ENCODE measurements at places on chromosomes 2 and 18.

- no peak for DNase-seq
Measured at GRCh38 chr2:231928901-231929725, 2.9 kb upstream of the NPPC start.

DNA sequence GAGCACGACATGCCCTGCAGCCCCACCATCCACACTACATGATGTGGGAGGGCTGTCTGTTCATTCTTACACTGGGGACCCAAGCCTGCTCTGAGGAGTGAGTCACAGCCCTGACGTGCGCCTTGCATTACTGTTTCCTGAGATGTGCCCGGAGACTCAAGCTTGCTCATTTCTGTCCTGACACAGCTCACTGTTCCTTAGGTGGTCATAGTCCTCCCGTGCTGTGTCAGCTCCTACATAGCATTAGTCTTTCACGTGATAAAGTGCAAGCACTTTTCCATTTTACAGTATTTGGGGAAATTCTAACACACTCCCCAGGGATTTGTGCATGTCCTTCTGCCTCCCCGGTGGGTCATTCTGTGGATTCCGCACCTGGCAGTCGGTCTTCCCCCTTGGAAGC, 46.2 kb upstream of the TRIM43B start:
- DNase-seq, result peak; percentile 22

GRCh38 chr2:47070920-47071824, 83.9 kb downstream of the STPG4 start:
- DNase-seq, result no peak

DNA sequence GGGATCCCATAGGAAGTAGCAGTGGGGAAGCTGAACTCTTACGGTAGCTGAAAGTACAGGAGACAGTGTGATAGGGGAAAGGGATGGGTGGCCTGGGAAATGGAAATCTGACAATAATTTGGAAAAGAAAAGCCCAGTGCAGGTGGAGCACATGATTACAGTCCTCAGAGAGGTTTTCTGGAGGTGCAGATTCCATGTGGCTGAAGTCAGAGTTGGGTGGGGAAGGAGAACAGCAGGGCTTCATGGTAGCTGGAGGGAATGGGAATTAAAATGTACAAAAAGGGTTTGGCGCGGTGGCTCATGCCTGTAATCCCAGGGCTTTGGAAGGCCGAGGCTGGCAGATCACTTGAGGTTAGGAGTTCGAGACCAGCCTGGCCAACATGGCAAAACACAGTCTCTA, 12.2 kb downstream of the HRH4 start:
- no peak for DNase-seq

GRCh38 chr2:119753041-119753929, 6.4 kb upstream of the PTPN4 start:
- DNase-seq, result peak; percentile 55

DNA sequence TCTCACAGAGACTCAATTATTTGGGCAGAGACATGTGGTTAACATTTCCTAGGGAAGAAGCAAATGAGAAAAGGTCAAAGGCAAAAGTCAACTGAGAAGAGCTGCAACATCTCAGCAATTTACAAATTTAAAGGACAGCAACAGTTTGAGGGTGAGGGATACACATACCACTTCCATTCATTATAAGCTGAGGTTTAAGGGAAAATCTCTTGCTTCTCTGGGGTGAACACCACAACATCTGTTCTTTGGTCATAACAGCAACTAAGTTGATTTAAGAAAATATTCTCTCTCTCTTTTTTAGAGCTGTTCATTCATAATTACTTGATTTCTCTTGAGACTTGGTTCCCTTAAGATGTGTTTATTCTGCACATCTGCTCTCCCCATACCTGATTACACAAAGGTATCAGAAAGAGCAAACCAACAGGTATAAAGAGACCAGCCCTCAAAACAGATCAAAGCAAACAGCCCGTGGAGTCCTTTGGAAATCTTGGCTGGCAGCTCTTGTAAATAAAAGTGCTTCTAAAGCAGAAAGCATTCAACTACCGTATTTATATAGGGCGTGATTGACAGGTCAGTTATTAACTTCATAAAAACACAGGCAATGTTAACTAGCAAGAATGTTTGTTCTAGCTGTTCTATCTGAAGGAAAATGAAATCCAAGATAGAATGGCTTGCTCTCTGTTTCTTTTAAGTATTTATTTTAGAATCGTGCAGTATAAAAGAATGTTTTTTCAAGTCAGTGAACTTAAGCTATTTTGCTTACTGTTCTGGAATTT, 132.8 kb downstream of the THADA start:
- no peak for DNase-seq

DNA sequence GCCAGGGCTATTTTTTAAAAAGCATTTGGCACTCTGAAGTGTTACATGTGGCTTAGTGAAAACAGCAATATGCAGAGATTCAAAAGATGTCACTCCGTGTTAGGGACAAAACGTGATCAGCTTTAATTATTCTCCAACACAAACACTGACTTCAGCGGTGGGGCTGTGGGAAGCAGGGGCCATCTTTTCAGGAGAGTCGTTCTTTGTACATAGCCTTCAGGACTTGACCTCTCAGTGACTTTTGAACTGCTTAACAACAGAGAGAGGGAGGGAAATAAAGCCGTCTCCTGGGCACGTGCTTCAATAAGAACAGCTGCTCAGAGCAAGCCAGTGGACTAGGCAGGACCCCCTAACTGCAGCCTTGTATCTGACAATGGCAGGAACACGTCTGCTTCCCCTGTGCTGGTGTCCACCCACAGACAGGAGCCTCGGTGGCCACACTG, 95.0 kb upstream of the HDAC4 start:
- DNase-seq, result no peak

- no peak for DNase-seq
Measured at GRCh38 chr2:97754690-97755346, 41.4 kb downstream of the ZAP70 start.

DNA sequence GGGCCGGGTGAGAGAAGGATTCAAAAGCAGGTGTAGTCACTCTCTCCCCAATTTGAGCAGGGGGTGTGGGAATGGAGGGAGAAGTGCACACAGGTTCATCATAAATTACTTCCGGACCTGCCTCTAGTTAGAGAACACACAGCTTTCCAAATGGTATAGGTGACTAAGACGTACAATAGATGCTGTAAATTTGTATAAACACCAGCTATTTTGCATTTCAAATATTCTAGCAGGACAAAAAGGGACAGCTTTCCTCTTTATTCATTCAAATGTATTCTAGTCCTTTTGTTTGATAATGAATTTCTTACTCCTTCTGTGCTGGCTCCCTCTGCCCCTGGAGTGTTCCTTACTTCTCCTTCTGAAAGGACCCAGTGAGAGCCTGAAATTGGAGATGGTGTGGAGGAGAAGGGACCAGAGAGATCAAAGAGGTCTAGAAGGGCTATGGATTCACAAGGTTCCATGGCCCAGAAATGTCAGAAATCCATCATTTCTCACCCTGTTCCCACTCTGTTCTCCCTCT, 53.2 kb upstream of the SH3BP4 start:
- DNase-seq, result no peak

DNA sequence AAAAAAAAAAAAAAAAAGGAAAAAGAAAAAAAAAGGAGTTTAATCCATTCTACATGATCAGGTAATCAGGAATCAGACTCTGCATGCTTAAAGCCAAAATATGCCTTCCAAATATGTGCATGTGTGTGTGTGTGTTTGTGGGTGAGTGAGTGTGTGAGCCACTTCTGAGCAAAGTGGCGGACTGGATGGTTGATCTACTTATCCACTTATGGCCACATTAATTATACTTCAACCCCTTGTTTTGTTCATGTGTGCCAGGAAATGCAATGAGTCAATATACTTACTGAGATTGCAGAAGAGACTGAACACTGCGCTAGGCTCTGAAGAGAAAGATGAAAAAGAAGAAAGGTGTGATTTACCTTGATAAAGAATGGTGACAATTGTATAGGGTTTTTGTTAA, 586.5 kb upstream of the NXPH2 start:
- DNase-seq, result no peak

Data from glomerular endothelial cell (primary cell).